ENCODE measurements at places on chromosomes 5 and 9.
A peak's percentile ranks its signal among the peaks of the same experiment; 100 is the strongest.

DNA sequence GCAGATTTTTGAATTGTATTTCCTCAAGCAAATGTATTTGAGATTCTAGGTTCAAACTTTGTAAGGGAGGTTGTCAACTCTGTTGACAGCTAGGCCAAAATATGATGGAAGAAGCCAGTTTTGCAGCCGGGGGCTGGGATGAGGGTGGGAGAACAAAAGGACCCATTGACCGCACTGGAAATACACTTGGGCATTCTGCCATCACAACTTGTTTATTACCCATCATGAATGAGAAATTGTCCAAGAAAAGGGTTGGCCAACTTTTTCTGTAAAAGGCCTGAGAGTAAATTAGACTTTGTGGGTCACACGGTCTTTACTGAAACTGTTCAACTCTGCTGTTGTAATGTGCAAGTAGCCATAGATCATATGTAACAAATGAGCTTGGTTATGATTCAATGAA, 221.3 kb upstream of the KLF9 start:
- peak; percentile 61 for DNase-seq

DNA sequence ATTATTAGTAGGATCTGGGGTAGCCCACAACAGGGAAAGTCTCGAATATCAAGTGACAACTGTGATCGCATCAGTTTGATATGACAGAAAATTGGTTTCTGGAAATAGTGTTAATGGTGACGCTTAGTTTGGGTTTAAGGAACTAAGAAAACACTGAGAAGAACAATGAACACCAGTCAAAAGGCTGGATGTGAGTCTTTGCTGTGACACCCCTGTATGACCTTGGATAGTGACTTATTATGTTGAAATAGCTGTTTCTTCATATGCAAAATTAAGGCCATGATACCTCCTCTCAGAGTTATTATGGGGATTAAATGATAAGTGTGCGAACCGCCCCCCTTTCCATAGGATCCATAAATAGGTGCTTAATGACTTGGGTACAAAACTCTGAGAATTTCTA, 926 bp downstream of the DNAJC25 start:
- no peak for DNase-seq

DNA sequence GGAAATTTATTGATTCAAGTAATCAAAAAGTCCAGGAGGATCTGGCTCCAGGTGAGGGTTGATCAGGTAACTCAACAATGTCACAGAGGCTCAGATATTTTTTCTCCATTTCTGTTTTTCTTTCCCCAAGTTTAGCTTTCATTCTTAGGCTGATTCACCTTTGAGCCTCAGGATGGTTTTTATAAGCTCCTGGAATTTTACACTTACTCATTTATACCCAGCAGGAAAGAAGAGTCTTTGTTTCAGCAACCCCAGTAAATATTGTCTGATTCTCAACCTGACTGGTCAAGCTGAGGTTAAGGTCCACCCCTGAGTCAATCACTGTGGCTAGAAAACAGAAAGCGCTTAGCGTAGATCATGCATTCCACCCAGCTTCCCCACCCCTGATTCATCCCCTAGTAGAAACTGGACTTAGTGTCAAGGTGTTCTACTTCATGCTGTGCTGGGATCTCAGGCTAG, 500.6 kb downstream of the KIF4B start:
- no peak for DNase-seq

GRCh38 chr5:113197456-113198200, 221.0 kb downstream of the DCP2 start:
- DNase-seq, result no peak

DNA sequence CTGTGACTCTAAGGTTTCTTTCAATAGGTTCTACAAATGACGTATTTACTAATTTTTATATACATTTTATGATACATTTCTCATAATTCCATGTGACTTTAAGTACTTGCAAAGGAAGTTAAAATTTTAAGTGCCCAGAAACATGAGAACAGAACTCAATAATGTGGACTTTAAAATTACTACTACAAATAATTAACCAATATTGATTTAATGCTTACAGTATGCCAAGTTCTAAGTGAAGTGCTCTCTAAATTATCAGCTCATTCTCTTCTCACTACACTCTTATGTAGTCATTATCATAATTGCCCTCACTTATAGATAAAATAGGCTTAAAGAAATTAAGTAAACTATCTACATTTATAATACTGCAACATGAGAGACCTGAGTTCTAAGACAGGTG, 1690.7 kb upstream of the CDH9 start:
- DNase-seq, result no peak

DNA sequence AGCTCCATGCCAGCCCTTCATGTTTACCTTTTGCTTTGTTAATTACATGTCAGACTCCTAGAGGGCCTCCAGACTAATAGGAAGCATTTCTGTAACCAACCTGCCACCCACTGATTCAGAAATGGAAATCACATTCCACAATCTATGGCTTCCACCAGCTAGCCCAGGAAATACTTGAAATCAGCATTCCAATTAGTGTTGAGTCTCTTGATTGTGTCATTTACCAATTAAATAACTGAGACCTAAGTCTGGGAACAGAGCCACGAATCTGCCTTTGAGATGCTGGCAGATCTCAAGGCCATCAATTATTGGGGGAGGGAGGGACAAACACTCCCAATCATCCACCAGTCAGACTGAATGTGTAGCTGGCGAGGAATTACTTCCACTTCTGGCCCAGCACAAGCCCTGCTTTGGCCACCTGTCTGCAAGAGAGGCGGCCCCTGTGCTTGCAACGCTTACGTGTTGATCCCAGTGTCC, 27.4 kb upstream of the SAP30L start:
- no peak for DNase-seq

- DNase-seq, result no peak
These were observed 1.4 kb upstream of the EDF1 start for GRCh38 chr9:136867480-136867879.

DNA sequence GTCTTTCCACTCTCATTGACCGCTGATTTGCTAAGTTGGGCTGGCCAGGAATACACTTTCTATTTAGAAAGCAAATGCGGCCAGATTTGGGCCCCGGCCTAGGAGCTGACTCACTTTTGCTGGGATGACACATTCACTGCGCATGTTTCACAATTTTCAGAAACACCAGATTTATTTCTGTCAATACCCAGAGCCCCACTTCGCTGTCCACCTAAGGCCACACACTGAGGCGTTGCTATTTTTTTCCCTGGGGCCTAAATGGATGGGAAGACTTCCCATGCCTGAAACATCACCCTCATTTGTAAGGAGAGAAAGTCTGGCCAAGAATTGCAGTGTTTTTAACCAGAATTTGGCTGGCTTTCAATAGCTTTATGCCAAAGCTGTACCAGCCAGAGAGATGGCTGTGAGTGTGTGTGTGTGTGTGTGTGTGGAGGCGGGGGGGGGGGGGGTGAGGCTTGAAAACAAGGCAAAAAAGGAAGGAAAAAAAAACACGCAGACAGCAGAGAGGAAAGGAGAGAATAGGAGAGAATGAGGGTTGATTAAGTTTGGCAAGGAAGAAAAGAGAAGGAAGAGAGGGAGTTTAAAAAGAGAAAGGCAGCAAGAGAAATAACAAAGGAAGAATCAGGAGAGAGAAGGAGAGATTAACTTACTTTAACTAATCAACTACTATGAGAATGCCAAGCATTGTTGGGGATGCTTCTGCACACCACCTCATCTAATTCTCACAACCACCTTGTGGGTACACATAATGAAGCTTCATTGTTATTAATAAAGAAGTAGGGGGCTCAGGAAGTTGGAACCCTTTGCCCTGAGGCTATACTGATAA, 261.4 kb upstream of the KLF4 start:
- DNase-seq, result no peak

DNA sequence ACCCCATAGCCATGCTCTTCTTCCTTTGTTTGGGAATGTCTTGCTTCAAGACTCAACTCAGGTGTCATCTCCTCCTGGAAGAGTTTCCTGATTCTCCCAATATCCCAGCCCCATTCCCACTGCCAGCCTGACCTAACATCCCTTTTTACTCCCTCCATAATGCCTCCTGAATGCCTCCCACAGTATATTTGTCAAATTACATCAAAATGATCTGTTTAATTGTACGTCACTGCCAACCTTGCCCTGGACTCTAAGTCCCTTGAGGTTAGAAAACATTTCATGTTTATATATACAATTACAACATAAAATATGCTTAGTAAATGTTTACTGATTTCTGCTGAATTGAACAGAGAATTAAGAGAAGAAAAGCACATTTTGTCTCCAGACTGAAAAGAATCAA, 301.6 kb upstream of the PDE4D start:
- no peak for DNase-seq

DNA sequence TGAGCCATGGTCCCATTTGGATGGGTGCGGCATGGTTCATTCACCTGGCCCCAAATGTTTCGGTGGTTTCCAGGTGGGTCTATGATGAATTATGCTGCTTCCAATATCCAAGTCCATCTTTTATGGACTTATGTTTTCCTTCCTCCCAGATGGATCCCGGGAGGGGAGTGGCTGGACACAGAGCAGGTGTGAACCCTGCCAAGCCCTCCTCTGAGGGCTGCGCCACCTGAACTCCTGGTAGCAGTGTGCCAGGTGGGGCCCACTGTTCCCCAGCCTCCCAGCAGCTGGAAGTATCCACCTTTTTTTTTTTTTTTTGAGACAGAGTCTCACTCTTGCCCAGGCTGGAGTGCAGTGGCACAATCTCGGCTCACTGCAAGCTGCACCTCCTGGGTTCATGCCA, 42.9 kb downstream of the WNK2 start:
- DNase-seq, result no peak

- DNase-seq, result no peak
These were observed 34.9 kb upstream of the TIFAB start for GRCh38 chr5:135487037-135487395.

GRCh38 chr5:7871653-7872052, 2.7 kb downstream of the MTRR start:
- DNase-seq, result no peak

DNA sequence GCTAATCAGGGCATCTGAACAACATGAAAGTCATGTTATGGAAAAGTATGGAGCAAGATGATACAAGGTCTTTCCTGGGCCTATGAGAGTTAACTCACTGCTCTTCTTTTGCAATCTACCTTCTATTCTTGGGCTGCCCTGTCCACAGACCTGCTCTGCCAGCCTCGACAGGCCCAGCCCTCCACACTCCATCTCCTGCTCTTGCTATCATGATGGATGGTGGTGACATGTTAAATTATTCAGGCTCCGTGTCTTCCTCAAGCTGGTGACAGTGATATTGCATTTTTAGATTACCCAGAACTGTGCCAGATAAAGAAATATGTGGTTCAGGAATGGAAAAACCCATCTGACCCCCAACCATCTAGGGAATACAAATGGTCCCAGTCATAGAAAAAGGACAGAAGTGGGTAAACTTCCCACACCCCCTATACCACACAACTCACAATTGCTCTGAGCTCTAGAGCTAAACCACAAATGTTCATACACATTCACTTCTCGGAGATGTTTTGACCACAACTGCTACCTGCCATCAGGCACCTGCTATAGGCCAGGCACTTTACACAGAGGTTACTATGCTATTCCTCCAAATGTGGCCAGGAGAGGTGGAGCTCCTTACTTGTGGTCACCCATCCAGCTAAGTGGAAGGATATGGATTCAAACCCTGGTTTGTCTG, 311.3 kb downstream of the ASTN2 start:
- DNase-seq, result no peak

GRCh38 chr5:153767221-153768188, 271.2 kb downstream of the FAM114A2 start:
- no peak for DNase-seq

- no peak for DNase-seq
These were observed 1.1 kb downstream of the SSNA1 start for GRCh38 chr9:137189297-137190295.

GRCh38 chr5:142770650-142771609, 753 bp downstream of the ARHGAP26 start:
- DNase-seq, result no peak

GRCh38 chr5:125274211-125274610, 527.8 kb upstream of the ZNF608 start:
- no peak for DNase-seq

DNA sequence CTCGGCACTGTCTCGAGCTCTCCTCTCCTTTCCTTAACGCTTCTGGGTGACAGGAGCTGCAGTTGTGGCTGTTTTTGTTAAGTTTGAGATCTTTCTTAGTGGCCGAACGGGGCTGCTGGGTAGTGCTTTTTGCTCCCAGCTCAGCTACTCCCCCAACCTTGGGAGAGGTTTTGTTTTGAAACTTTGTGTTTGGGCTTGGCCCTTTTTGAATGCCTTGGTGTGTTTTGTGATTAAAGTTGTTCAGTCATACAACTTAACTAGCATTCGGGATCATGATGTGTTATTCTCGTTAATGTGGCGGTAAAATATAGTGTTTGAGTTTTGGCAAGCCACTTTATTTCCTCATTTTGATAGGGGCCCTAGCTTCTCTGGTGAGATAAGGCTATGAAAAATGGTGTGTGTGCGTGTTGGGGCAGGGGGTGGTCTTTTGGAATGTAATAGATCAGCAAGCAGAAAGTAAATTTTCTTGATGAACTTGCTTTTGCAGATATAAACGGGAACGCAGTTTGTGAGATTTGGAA, 1.1 kb downstream of the KDM3B start:
- no peak for DNase-seq

DNA sequence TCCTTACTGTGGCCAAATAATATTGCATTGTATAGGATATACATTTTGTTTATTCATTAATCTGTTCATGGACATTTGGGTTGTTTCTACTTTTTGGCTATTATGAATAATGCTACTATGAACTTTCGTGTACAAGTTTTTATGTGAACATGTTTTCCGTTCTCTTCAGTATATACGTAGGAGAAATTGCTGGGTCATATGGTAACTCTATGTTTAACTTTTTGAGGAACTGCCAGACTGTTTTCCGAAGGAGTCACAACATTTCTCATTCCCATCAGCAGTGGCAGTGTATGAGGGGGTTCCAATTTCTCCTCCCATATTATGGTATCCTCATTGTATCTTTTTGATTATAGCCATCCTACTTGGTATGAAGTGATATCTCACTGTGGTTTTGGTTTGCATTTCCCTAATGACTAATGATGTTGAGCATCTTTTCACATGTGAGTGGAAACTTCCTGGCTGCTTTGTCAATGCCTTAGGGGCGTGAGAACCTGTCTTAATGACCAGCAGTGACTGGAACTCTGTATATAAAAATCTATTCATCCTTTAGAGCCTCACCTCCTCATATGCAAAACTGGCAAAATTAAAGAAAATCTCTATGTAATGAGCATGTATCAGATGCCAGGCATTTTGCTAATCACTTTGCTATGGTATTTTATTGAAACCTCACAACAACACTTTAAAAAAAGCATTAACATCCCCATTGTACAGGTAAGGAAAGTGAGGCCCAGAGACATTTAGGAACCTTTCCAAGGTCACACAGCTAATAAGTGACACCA, 47.8 kb upstream of the TGFBR1 start:
- DNase-seq, result no peak

- no peak for DNase-seq
These were observed 113.4 kb downstream of the FRMD3 start for GRCh38 chr9:83424831-83425230.
